Occipital lobe (tissue), 3 donors: ENCODE measurements at places on chromosomes 2 and 18.

DNA sequence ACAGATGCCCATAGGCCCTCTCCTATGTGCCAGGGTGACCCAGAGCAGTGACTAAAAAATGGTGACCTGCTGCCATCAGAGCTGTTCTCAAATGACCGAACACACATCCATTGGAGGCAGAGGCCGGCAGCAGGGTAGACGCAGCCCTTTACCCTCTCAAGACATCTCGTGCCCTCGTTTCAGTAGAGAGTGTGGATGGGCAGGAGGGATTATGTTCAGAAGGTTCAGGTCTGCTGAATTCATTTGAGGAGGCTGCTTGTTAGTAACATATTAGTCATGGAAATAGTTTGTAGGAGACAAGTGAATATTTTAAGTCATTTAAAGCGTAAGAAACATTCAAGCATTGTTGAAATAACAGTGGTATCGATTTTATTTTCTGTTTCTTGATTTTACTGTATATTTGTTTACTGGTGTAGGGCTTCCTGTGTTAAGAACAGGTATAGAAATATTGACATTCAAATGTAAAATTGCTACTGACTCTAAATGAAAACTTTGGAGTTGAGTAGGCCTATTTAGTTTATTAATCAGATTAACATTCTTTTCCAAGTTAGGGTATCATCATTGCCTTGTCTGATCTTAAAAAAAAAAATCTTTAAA, 82.6 kb downstream of the ZNF532 start:
- DNase-seq: no peak

DNA sequence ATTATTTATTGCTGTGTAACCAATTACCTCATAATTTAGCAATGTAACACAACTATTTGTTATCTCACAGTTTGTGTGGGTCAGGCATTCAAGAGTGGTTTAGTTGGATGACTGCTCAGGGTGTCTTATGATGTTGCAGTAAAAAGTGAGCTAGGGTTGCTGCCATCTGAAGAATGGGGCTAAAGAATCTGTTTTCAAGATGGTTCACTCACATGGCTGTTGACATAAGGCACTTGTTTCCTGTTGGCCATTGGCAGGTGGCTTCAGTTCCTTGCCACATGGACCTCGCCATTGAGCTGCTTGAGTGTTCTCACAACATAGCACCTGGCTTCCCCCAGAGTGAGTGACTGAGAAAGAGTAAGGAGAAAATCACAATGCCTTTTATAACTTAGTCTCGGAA, 123.2 kb downstream of the TMEM17 start:
- no peak for DNase-seq

- DNase-seq: no peak
Measured at GRCh38 chr2:85861650-85862049, 27.1 kb downstream of the ST3GAL5 start.

DNA sequence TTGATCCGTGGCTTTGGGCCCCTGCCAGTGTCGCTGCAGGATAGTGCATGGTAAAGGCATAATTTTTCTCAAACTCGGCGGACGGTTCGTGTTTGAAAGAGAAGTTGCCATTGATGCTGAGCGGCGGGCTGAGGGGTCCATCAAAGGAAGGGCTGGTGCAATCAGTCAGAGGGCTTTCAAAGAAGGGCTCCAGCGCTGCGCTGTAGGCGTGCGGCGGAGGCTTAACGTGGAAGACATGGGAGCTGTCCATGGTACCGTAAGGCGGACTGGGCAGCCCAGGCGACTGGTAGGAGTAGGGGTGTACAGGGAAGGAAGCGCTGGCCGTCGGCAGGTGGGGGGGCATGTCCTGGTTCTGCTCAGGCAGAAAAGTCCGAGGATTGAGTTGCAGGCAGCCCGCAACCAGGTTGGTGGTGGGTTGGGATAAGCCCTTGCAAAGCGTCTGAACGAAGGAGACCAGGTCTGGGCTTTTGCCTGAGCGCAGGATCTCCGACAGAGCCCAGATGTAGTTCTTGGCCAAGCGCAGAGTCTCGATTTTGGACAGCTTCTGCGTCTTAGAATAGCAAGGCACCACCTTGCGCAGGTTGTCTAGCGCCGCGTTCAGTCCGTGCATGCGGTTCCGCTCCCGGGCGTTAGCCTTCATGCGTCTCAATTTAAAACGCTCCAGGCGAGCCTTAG, 2.3 kb downstream of the NEUROD1 start:
- DNase-seq: no peak

DNA sequence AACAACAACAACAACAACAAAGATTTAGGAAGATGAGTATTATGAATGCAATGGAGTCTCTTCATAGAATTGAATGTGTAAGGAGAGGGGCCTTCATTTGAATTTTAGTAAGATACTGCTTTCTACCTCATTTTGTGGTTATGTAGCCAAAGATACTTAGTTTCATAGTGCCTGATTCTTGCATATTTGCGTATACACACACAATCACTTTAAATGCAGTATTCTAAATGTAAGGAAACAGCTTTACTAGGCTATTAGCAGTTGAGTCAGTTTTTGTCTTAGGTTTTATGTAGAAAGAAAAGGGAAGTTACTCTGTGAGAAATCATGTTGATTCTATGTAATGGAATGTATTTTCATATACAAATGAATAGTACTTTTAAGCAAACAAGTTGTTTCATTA, 80.5 kb downstream of the HAUS1 start:
- DNase-seq: no peak

- no peak for DNase-seq
Measured at GRCh38 chr2:73174244-73174643, 28.1 kb upstream of the NOTO start.

DNA sequence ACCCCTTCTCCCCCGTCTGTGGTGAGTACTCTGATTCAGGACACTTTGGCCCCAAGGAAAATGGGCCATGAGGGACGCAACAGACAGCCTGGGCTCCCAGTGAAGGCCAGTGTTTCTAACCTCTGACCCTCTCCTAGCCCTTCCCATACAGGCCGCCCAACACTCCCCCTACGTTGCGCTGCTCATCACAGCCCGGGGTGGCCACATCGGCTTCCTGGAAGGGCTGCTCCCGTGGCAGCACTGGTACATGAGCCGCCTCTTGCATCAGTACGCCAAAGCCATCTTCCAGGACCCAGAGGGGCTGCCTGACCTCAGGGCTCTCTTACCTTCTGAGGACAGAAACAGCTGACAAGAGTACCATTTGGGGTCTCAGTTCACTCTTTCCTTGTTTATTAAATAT, 4.0 kb downstream of the PREB start:
- no peak for DNase-seq

DNA sequence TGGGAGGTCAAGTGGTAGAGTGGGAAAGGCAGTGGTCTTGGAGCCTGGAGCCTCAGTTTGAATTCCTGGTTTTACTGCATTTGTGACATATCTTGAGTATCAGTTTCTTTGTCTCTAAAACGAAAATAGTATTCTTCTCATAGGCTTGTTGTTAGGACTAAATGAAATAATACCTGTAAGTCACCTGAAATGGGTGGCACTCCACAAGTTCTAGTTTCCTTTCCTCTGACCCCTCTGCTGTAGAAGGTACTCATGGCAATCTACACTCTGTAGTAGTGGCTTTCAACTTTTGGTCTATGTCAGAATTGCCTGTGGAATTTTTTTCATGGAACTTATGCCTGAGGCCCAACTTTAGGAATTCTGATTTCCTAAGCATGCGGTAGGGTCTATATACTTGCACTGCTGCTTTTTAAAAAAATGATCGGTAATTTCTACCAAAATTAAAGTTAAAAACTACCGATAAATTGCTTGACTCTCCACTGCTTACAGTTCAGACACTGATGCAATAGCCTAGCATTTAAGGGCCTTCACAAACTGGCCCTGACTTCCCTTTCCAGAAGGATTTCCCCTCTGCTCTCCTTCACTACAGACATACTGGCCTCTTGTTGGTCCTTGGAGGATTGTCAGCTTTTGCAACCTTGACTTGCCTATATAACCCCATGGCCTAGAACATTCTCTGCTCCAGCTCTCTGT, 47.2 kb downstream of the PLEK start:
- DNase-seq: no peak
